ENCODE measurements at places on chromosomes 3 and 15.

DNA sequence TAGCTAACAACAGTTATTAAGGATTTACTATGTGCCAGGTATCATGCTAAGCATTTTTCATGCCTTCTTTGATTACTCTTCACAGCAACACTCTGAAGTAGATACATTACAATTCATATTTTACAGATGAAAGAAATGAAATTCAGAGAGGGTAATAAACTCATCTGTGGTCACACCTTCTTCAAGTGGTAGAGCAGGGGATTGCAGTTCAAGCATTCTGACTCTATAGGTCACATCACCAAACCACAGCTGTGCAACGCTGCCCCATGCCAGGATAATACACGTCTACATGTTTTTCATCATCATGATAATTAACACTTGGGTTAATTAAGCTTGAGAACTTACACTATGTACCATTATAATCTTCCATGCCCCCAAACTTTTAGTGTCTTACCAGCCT lies 98.5 kb downstream of the LRRC3B start:
- no peak for DNase-seq

- no peak for DNase-seq
These were observed 19.0 kb downstream of the SPG21 start for GRCh38 chr15:64970698-64971097.

GRCh38 chr3:37858742-37859141 lies 2.9 kb upstream of the CTDSPL start:
- DNase-seq, result no peak

DNA sequence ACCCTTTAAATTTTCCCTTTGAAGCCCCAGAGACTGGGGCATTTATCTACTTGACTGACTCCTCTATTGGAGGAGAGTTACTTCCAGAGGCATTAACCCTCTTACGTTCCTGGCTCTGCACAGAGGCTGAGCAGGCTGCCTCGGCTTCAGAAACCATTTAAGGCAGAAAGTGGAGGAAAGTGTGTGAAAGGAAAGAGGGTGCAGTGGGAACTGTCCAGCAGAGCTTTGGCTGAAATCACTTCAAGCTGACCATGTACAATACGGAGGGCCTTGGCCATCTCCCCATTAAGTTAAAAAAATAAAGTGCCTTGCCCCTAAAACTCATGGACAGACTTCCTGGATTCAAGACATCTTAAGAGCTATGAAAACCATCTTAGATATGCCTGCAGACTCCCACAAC lies 238.7 kb downstream of the SV2B start:
- DNase-seq, result no peak

GRCh38 chr3:45366290-45366689 lies 22.1 kb upstream of the LARS2 start:
- DNase-seq, result no peak

- no peak for DNase-seq
These were observed 152.1 kb upstream of the TBL1XR1 start for GRCh38 chr3:177349384-177349783.

DNA sequence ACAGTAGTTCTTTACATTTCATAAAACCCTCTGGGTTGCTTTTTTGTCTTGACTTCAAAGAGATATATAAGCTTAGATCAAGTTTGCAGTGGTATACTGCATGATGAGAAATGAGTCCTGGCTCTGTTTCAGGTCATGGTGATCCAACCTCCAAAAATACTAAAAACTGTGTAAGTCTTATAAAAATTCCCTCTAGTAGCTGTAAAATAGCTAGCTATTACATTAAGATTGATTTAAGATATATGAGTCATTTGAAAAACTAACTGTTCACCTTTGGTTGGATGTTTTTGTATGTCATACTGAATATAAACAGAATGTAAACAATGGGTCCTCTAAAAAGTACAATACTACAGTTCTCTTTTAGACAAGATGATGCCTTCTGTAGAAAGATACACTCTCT lies 879.2 kb downstream of the ROBO1 start:
- DNase-seq, result no peak

- no peak for DNase-seq
These were observed 231.0 kb downstream of the ZMAT3 start for GRCh38 chr3:178840586-178840985.

DNA sequence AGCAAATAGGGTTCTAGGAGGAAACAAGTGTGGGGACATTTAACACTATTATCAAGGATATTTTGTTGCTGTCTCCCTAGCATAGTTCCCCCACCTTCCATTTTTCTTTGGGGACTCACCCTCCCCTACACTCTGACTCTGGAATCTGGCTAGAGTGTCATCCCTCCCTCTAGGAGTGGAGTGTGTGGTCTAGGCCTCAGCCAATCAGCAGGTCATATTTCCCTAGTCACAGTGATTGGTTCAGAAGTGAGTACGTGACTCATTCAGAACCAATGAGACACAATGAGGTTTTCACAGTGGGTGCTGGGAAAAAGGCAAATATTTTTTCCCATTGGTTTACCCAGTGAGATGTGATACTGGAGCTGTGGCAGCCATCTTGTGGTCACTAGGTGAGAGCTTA lies 234.4 kb downstream of the SHQ1 start:
- DNase-seq, result no peak

DNA sequence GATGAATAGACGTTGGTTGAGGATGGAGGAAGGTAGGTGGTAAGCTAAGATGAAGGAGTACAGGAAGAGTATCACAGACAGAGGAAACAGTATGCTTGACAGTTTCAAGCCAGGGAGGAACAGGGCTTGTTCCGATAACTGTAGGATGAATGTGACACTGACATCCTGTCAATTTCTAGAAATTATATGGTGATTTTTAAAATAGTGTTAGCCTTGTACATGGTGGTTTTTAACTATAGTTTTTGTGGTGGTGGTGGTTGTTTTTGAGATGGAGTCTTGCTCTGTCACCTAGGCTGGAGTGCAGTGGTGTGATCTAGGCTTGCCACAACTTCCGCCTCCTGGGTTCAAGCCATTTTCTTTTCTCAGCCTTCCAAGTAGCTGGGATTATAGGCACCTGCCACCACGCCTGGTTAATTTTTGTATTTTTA lies 92.8 kb downstream of the FNDC3B start:
- DNase-seq, result no peak

- no peak for DNase-seq
These were observed 565.5 kb downstream of the PDCD6IP start for GRCh38 chr3:34363881-34364280.

DNA sequence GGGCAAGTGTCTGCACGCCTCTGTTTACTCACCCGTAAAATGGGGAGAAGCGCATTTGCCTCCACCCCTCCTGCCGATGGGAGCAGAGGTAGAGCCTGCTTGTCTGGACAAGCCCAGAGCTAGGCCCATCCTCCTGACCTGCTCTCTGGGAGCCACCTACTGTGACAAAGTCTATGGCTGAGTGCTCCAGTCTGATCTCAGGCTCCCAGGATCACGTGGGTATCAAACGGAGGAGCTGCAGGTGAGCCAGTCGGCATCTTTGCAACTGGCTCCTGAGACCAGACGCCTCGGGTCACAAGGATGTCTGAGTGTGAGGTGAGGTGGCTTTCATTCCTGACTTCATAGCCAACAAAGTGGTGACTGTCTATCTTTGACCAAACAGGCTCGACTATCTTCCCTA lies 2.1 kb upstream of the ALDH1A3 start:
- no peak for DNase-seq

DNA sequence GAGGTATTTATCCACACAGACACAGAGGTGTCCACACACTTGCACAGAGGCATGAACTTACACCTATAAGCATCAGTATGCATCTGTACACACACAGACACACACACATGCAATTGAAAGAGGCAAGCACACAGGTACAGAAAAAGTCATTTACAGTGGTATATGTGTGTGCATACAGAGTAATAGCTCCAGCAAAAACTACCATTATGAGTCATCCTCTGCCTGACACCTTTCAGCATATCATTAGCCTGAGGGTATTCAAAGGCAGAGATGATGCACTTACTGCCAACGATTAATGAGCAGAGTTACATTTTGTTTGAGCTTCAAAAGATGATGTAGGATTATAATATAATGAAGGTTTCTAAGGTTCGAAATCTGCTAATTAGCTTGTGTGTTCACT lies 100.3 kb upstream of the TPRG1 start:
- no peak for DNase-seq

- no peak for DNase-seq
These were observed 92.2 kb downstream of the NFKBIZ start for GRCh38 chr3:101941318-101942040.

GRCh38 chr3:195441992-195442572 lies 738 bp downstream of the ACAP2 start:
- DNase-seq, result peak; percentile 8

- DNase-seq, result no peak
These were observed 284.0 kb upstream of the TBL1XR1 start for GRCh38 chr3:177481329-177481728.

GRCh38 chr15:44069489-44069888 lies 125.6 kb downstream of the FRMD5 start:
- no peak for DNase-seq

DNA sequence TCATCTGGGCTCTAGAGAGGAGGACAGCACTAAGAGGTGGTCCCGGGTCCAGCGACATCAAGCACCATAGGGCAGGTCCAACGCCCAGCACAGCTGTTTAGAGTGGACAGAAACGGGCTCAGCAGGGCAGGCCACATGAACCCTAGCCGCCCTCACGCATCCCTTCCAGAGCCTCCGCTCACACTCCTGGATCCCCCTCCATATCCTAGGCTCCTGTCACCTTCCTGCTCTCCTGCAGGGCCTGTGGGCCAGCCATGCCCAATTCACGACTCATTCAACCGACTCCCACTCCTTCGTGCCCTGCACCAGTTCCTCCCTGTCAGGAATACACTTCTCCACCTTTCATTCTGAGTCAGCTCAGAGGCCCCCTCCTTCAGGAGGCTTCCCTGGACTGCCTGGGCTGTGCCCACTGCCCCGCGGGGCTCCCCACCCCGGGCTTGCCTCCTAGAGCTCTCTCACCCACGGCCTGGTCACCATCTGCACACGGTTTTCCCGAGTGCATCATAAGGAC lies 90.2 kb downstream of the LINGO1 start:
- DNase-seq, result no peak

- no peak for DNase-seq
These were observed 29.3 kb upstream of the MEF2A start for GRCh38 chr15:99536422-99537040.

DNA sequence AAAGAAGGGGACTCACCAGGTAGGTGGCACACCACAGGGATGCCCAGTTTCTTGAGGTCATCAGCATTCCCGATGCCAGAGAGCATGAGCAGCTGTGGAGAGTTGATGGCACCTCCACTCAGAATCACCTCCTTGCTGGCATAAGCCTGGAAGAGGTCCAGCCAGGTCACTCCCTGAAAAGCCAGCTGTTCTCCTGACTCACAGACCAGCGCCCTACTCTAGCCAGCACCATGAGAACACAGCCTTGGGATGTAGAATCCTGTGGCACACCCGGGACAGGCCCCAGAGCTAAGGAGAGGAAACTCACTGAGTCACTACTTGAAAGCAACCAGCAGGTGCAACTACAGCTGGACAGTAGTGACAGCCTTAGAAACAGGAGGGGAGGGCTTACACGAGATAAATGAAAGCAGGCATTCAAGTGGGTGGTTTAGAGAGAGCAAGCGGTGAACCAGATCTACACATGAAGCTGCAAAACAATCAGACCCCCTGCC lies 24.5 kb downstream of the CHDH start:
- DNase-seq, result no peak

DNA sequence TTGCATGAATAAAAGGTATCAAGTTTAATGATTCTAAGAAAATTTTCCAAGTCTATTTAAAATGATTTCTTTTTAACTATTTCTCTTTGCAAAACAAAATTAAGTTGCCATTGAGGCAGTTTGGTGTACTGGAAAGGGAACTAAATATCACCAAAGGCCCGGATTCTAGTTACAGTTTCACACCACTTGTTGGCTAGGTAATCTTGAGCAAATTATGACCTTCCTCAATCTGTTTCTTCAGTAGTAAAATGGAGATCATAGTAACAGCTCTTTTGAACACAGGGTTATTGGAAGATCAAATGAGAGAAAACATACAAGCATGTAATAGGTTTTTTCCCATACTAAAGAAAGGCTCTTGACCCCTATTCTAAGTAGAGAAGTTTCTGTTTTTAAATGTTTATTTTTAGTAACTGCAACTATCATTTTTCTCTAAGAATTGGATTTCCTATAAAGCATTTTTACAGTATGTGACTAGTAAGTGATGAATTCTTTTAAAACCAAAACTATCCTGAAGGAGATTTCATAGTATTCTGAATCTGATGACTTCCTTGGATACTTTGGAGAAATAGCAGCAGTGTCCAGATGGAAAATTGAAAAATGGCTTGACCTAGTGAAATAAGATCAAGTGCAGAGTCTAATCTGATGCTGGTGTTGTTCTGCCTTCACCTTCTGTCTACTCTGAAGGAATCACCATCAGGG lies 15.7 kb downstream of the SCAANT1 start:
- no peak for DNase-seq

DNA sequence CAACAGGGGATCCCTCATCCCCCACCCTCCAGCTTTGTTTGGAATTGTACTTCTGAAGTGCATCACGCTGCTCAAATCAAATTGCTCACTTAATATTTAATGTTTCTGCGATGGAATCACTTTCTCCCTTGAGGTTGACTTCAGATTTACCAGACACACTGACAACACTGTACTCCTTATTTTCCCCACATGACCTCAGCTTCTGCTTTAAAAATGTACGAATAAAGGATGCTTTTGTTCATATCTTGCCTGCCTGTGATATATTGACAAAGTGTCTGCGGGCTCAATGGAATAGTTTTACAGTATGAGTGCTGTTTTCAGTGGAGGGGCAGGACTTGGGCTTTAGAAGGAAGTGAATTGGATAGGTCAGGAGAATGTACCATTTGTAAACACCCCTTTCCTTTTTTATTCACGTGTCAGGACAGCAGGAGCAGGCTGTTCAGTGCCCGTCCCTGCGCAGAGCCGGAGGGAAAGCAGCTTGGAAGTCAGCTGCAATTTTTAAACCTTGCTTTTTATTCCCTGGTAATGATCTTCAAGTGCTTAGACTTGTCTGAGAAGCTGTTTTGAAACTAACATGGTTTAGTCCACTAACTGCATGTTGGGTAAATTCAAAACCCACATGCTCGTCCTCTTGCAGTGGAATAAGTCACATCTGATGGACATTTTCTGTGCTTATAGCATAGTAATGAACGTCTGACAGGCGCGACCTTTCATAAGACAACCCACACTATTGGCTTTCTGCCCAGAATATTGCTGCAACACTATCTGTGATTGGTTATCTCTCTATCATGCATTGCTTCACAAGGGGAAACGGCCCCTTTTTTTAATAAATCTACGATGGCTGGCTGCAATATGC lies 29.9 kb downstream of the MBNL1 start:
- peak; percentile 32 for DNase-seq

DNA sequence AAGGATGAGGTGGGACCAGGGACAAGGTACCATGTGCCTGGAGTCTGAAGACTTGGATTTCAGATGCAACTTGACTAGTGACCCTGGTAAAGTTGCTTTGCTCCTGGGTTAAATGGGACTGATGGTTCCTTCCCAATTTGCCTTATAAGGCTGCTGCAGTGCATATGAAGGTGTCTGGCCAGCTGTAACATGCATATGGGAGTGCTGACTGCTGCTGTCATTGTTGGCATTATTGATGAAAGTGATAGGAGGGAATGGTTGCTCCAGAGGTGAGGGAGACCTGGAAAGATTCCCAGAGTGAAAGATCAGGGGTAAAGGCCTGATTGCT lies 20.5 kb downstream of the CYP8B1 start:
- no peak for DNase-seq

- DNase-seq, result no peak
These were observed 244.8 kb downstream of the EPHA6 start for GRCh38 chr3:97059168-97059567.

- no peak for DNase-seq
These were observed 210.0 kb upstream of the PPP2R3A start for GRCh38 chr3:135755330-135756105.
